ENCODE measurements at places on chromosomes 7 and 10.

GRCh38 chr10:121524157-121524817 lies 74.0 kb downstream of the FGFR2 start:
- DNase-seq = no peak

- DNase-seq = no peak
These were observed 99.9 kb upstream of the CHST15 start for GRCh38 chr10:124193309-124193696.

DNA sequence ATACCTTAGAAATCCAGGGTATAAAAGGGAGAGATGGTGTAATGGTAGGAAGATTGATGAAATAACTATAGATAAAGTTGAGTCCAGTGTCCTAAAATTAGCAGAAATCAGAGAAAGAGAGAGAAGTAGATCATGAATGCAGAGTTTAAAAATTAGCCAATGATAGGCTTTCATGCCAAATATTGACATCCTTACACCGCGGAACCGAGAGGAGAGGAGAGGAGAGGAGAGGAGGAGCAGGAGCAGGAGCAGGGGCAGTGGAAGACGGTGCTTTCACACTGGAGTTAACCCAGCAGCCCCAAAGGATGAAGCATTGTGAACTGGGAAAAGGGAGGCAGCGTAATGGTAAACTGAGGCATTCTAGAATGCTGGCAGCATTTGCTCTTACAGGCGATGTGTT lies 34.2 kb upstream of the LAMB4 start:
- no peak for DNase-seq

- DNase-seq = peak; percentile 51
These were observed 825 bp downstream of the RAB11FIP2 start for GRCh38 chr10:118045837-118046394.

- DNase-seq = no peak
These were observed 25.2 kb downstream of the FGFR2 start for GRCh38 chr10:121572859-121573537.

GRCh38 chr10:3785251-3785850 lies 342 bp upstream of the KLF6 start:
- peak; percentile 95 for DNase-seq

DNA sequence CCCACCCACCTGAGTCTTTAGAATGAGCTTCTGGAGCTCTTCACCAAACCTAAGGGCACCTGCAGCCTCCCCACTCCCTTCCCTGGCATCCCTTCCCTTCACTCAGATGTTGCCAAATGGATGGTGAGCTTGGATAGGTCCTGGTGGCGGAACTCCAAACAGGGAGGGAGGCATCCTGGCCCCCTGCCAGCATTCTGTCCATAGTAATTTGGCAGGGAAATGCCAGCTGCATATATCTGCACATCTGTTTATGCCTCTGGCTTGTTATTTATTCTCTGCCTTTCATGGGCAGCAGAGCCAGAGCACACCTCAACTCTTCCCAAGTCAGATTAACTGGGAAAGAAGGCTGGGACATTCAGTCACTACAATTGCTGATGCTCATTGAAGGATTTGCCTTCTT lies 18.1 kb downstream of the KAZALD1 start:
- no peak for DNase-seq

DNA sequence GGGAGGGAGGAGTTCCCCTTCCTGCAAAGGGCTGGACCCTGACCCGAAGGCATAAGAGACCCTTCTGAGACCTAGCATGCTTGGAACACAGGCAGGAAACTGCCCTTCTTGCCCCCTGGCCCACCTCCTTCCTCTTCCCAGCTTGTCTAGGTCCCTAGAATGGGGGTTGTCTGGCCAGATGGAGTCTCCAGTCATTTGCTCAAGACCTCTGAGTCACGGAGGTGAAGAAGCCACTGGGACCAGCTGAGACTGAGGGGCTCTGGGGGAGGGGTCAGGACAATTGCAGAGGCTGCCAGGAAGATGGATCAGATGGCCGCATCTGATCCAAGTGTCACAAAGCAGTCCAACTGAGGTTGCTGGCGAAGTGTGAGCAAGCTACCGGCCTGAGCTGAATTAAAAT lies 46.2 kb downstream of the COL13A1 start:
- DNase-seq = no peak

GRCh38 chr7:12759151-12759550 lies 71.7 kb downstream of the ARL4A start:
- no peak for DNase-seq

DNA sequence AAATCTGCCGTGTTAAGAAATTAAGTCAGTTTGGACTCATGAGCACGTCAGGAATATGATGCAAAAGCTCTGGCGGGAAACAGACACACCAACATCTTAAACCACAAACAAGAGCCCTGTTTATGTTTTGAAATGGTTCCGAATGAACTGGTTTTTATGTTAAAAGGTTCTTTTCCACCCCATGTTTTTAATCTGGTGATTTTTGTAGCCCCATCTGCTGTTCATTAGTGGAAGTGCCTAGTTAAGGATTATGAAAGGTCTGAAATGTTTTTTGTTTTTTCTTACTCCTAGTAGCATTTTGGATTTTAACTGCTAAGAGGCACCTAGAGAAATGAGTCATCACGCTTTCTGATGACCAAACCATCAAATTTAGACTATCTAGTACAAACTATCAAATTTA lies 404.1 kb upstream of the MKI67 start:
- no peak for DNase-seq

DNA sequence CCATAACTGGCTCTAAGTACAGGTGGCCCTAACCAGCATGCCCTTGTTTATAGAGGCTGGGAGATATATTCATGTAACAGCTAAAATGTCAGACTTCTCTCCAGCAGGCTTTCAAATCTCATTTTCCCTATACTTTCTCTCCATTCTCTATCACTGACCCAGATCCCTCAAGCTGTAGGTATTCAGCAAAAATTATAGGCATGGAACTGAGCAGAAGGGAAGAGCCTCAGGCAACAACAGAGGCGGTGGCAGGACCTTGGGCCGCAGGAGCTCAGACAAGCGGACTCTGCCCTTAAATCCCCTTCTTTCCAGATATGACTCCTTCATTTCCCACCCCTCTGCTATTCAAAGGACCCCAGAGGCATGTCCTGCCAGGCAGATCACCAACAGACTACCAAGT lies 417.4 kb downstream of the PLXNA4 start:
- DNase-seq = no peak

DNA sequence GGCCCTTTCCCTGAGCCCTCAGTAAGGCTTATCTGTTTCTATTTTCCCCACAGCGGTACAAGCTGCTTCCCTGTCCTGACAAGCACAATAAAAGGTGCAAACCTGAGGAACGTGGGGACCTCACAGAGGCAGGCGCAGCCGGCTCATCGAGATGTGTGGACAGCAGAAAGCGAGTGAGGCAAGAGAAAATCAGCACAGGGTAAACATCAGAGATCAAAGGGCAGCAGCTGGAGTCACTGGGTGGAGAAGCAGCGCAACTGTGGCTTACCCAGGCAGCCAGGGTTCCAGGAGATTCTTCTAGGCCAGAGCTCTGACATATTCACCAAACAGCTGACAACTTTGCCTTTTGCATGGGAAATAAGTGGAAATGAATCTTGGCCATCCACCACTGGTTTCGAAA lies 212.6 kb downstream of the WDR11 start:
- DNase-seq = no peak

GRCh38 chr10:27153845-27154193 lies 365 bp downstream of the YME1L1 start:
- no peak for DNase-seq

- DNase-seq = no peak
These were observed 157.7 kb downstream of the COBL start for GRCh38 chr7:51158742-51159445.

GRCh38 chr7:123797673-123798531 lies 47.1 kb upstream of the HYAL4 start:
- peak; percentile 22 for DNase-seq

- DNase-seq = no peak
These were observed 46.6 kb upstream of the FXYD4 start for GRCh38 chr10:43324876-43325275.

- DNase-seq = no peak
These were observed 116.1 kb downstream of the FANK1 start for GRCh38 chr10:126012485-126012884.

GRCh38 chr7:101874028-101874427 lies 56.6 kb downstream of the CUX1 start:
- no peak for DNase-seq

DNA sequence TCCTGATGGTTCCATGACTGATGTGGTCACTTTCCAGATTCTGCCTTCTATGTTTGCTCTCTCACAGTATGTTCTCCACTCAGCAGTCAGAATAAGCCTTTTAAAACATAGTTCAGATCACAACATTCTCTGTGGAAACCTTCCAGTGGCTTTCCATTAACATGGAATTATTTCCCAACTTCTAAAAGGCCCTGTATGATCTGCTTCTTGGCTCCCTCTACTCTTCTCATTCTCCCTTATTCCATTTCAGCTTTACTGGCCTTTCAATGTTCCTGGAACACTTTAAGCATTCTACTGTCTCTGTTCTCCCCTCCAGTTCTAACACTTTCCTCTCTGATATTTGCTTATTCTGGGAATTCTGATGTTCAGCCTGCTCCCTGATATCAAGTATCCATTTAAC lies 325.6 kb downstream of the THSD7A start:
- no peak for DNase-seq

- DNase-seq = no peak
These were observed 43.5 kb downstream of the MCU start for GRCh38 chr10:72735288-72735936.

- no peak for DNase-seq
These were observed 819.2 kb downstream of the CCSER2 start for GRCh38 chr10:85147346-85148250.

DNA sequence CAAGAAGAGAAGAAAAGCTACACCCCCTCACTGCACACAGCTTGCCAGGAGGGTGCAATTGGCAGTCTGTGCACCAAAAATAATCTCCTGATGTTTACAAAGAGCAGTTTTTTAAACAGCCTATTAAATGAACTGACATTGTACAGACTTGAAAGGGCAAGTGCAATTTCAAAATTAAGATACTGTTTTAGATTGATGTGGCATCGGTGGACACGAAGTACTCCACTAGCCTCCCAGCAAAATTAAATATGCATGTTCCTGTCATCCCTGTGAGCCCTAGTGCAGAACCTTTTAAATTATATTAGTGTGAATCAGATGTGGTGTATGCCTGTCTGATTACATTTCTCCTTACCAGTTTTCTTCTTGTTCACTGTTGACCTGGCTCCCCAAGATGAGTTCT lies 87.9 kb downstream of the WIPF3 start:
- DNase-seq = no peak

GRCh38 chr10:110214371-110214826 lies 7.0 kb downstream of the MXI1 start:
- DNase-seq = no peak

DNA sequence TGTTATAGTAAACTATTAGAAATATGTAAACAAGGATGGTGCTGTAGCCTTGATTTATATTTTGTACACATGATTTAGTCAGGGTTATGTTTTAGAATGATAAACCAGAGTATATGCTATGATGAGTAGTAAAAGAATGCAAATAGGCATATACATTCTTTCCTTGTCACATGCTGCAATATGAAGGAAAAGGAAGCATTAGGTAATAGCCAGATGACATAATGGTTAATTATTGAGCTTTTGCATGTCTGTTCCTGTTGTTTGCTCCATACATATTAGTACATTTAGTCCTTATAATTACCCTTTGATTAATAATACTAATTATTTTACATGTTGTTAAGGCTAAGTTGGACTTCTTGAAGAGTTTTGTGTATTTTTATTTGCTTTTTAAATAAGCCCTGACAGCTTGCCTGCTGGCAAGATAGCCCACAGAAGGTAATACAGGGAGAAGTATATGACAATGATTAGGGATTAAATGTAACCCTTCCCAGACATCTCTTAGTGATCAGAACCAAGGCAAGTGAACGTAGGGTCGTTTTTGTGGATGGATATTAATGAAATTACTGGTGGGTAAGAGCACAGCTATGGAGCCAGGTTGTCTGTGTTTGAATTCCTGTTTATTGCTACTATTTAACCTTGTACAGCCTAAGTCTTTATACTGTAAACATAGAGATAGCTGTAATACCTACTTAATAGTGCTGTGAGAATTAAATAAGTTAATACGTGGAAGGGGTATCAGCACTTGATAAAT lies 68.4 kb downstream of the PHTF2 start:
- DNase-seq = peak; percentile 22

GRCh38 chr10:96675846-96676245 lies 44.5 kb downstream of the PIK3AP1 start:
- no peak for DNase-seq

- DNase-seq = no peak
These were observed 102.1 kb downstream of the ZWINT start for GRCh38 chr10:56258991-56259390.

DNA sequence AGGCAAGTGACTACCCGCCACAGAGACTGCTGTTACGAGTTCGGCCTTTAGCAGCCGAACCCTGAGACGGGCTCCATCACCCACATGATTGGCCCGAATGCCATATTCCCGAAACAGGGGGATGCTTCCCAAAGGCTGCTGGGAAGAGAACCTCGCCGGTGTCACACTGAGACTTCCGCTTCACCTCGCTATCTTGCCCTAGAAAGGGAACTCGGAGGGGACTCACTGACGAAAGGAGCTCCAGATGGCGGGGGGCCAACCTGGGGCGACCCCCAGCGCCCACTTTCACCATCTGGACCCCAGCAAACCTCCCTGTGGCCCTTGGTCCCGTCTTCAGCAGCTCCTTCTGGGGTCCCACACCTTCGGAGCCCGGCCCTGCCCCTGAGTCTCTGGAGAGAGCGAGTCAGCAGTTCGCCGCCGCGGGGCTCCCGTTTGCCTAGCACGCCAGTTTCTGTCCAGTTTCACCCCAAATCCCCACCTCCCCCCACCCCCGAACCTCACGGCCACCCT lies 529 bp downstream of the HPS1 start:
- no peak for DNase-seq

- no peak for DNase-seq
These were observed 120.8 kb upstream of the PDLIM1 start for GRCh38 chr10:95411635-95412034.

DNA sequence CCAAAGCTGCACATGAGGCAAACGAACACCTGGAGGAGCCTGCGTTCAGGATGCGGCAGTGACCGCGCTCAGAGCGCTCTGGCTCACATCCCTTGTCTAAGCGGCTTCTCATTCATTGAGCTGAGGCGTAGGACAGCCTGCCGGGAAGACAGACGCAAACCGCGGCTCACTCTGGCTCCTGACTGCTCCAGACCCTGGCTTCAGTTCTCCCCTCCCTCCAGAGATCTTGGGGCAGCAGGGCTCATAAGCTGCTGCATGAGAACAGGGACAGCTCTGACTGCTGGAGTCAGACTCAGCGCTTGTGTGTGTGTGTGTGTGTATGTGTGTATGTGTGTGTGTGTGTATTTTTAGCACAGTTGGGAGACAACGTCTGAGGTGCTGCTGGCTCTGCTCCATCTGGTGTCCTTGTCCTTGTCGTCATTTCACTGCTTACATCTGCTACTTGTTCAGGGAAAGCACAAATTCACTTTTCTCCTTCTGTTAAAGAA lies 15.8 kb upstream of the LYZL2 start:
- DNase-seq = no peak

- no peak for DNase-seq
These were observed 133.3 kb upstream of the KIF5B start for GRCh38 chr10:32189400-32190084.

Data from GM04504 (cell line).